ENCODE measurements at places on chromosomes 5 and 9.

DNA sequence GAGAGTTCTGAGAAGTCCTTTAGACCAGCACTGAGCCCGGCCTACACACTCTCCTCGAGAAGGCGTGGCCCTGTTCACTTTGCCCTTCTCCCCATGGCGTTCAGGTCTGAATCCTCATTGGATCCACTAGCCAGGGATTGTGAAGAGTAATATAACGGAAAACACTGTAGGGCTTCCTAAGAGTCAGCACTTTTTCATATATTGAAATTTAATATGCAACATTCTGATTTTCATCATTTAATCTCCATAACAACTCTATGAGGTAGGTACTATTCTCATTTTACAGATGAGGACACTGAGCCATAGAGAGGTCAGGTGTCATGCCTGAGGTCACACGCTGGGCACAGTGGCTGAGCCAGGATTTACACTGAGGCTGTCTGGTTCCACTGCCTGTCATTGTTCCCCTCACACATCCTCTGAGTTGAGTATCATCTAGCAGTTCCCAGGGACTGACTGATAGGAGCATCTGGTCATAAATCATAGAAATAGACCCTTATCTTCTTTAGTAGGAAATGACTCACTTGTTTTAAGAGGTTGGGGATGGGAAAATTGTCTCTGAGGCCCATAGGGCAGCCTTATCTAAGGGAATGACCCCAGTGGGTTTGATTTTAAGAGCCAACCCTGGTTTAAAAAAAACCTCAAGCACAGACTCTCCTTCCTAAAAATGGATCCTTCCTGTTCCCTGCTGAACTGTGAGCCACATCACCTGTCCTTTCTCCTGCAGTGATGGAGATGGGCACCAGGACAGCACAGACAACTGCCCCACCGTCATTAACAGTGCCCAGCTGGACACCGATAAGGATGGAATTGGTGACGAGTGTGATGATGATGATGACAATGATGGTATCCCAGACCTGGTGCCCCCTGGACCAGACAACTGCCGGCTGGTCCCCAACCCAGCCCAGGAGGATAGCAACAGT, 41.2 kb downstream of the THBS4 start:
- DNase-seq, result peak; percentile 41
- H3K27ac ChIP-seq, result no peak overlapping the region
- no peak overlapping the region for H3K4me3 ChIP-seq

DNA sequence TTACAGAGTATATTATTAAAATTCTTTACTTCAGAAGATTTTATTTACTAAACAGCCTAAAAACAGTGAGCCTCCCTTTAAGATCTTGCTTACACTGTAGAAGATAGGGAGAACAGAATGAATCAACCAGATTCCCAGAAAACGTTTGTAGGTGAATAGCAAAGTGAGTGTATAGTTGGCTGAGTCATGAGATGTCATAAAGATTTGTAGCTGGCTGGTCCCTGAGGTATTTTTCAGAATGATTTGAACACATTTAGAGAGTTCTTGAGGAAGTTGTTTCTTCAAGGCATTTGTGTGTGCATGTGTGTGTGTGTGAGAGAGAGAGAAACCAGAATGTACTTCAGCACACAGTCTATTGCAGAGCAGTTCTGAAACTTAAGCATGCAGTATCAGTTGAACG, 159.4 kb upstream of the PRR16 start:
- DNase-seq, result peak; percentile 1
- no peak overlapping the region for H3K4me3 ChIP-seq
- no peak overlapping the region for H3K27ac ChIP-seq
- no peaks in the 10 kb centered on the region for H3K27me3 ChIP-seq
- no peaks in the 10 kb centered on the region for H3K4me1 ChIP-seq

DNA sequence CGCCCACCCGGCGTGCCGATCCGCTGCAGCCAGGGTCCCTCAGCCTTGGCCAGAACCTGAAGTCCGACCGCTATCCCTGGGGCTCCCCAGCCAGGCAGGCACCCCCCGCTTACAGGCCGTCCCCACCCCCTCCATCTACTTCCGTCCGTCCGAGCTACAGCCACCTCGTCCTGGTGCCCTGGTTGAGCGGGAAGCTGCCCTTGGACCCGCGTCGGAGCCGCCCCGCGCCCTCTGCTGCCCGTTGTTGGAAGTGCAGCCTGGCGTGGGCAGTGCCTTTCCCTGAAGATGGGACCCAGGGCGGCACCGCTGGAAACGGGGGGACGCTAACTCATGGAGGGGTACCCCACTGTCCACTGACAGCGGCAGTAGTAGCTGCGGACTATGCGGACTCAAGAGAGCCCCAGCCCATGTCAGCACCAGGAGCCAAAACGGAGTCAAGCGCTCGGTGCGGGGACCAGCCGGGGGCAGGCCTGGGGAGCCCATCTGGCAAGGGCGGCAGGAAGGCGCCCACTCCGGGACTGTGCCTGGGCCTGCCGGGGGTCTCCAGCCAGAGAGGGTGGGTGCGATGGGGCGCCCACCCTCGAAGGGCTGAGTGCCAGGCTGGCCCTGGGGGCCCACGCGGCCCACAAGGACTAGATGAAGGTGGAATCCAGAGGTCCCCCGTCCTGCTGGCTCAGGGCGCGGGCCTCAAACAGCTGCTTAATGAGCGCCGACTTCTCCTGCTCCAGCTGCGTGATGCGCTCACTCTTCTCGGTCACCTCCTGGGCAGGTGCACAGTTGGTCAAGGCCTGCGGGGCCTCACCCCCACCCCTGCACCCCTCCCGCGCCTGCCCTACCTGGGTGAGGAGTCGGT, 6.1 kb downstream of the SAPCD2 start:
- H3K4me3 ChIP-seq, result no peak overlapping the region
- peaks cover 7% of the 10 kb centered on the region for H3K36me3 ChIP-seq
- DNase-seq, result no peak
- H3K27ac ChIP-seq, result no peak overlapping the region
- H3K27me3 ChIP-seq, result no peaks in the 10 kb centered on the region

DNA sequence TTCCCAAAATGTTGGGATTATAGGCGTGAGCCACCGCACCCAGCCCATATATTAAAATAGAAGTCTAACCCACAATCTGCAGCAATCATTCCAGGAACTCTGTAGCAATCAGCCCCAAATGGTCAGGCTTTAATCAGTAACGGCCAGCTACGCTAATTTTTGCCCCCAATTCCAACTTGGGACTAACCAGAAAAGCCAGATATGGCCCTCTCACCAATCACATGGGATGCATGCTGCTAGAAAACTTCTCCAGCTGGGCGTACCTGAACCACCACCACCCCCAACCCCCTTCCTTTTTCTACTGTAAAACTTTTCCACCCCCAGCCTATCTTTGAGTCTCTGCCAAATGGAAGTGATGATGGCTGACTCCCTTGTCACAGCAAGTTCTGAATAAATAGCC, 4.1 kb downstream of the SUSD1 start:
- DNase-seq, result no peak
- H3K27me3 ChIP-seq, result no peaks in the 10 kb centered on the region
- no peaks in the 10 kb centered on the region for H3K36me3 ChIP-seq

- no peak overlapping the region for H3K27ac ChIP-seq
- no peak for DNase-seq
- no peaks in the 10 kb centered on the region for H3K4me1 ChIP-seq
- no peaks in the 10 kb centered on the region for H3K27me3 ChIP-seq
These were observed 16.4 kb upstream of the ADAMTSL1 start for GRCh38 chr9:18457510-18457909.

- H3K4me3 ChIP-seq, result no peak overlapping the region
- no peaks in the 10 kb centered on the region for H3K27me3 ChIP-seq
- no peaks in the 10 kb centered on the region for H3K4me1 ChIP-seq
- no peak for DNase-seq
- H3K36me3 ChIP-seq, result no peaks in the 10 kb centered on the region
These were observed 23.6 kb upstream of the SLC6A3 start for GRCh38 chr5:1468629-1469527.

GRCh38 chr5:22495016-22495720, 358.0 kb downstream of the CDH12 start:
- no peaks in the 10 kb centered on the region for H3K4me1 ChIP-seq
- no peak overlapping the region for H3K27ac ChIP-seq
- no peaks in the 10 kb centered on the region for H3K36me3 ChIP-seq
- H3K4me3 ChIP-seq, result no peak overlapping the region
- H3K27me3 ChIP-seq, result no peaks in the 10 kb centered on the region
- no peak for DNase-seq

GRCh38 chr5:58201922-58202648, 257.8 kb downstream of the PLK2 start:
- no peak overlapping the region for H3K27ac ChIP-seq

- peaks cover 8% of the 10 kb centered on the region for H3K4me1 ChIP-seq
- DNase-seq, result no peak
- H3K27ac ChIP-seq, result no peak overlapping the region
- no peak overlapping the region for H3K4me3 ChIP-seq
These were observed 16.4 kb upstream of the OMD start for GRCh38 chr9:92440751-92441046.

Measured in A673 (cell line).